ENCODE measurements at places on chromosomes 6 and 20.

DNA sequence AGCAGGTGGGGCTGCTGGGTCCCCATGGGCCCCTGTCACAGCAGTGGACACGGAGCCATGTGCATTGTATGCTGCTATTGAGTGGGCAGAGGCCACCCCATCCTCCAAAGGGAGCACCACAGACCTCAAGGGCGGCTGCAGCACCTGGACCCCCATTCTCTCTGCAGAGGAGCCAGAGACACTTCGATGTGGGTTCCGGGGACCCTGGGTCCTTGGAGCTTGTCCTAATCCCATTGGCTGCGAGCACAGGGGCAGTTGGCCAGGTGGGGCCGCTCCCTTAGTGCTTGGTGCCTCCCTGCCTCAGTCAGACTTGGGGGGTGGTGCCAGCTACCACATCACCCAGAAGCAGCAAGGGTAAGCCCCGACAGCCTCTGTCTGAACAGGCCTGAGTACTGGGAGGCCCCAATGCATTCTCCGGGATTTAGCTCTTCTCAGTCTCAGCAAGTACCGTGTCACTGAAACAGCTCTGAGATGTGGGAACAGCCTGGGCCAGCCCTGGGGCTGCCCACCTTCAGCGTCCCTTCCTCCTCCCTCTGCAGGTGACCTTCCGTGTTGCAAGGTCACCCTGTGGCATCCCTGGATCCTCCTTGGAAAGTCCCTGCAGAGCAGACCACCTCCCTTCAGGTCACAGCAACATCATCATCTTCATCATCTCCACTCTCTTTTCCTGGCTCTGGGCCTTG lies 73.9 kb downstream of the GINS1 start:
- no peak for DNase-seq

DNA sequence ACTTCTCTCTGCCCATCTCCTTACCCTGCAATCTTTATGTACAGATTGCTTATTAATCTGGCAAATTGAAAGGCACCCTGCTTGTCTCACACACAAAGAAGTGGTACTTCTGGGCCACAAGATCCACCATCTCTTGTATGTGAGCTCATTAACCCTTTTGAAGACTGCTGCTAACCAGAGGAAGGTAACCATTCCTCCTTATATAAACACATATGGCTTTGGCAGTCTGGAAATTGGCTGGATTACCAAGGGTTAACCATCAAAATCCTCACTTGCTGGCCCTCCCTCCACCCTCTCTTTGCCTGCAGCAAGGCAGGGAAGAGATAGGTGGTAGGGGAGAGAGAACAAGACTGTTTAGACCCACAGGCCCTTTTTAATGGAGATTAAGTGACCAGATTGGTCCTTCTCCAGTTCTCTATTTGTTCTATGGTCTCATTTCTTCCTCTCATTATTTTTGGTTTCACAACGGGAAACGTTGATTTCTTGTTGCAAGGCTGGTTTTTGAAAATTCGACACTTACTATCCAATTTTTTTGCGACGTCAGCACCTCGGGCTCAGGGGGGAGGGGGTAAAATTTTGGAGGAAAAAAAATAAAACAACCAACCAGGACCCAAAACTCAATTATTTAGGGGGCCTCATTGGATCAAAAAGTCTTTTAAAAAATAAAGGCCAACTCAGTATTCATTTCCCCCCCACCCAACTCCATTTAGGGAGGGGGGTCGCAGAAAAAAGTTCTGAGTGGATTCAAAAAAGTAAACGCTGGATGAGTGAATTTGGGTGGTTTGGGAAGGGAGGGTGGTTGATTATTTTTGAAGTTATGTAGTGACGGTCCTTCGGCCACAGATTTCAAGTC lies 859 bp downstream of the PPP1R10 start:
- no peak for DNase-seq

DNA sequence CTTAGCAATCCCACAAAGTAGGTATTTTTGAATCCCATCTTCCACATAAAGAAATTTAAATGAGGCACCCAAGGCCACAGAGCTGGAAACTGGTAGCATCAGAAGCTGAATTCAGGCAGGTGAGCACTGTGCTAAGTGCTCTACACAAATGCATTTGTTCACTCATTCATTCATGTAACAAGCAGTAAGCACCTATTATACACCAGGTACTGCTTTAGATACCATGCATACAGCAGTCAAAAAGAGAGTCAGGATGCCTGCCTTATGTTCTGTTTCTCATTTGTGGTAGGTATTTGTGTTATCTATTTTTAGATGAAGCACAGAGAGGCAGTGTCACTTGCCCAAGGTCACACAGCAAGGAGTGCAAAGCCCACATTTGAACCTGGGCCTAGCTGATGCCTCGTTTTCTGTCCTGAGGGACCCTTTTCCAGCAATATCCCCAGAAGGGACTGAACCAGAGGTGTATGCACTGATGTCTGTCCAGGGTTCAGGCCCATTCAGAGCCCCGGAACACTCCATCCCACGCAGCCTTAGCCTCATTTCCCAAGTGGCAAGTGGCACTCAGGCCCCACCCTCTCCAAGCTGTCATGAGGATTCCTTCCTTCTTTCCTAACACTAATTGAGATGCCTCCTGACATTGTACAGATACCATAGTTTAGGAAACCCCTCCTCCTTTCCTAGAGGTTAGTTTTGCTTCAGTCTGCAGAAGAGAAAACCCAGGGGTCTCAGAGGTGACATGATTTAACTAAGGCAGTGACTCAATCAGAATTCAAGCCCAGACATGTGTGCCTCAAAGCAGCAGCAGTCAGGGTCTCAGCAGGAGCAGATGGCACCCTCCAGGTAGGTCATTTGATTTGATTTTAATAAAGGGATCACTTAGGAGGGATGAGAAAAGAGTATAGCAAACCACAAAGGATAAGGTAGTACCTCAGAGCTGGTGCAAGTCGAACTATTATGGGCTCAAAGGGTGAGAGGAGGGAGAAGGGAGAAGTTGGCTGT lies 61.2 kb upstream of the SIRPA start:
- DNase-seq, result no peak

DNA sequence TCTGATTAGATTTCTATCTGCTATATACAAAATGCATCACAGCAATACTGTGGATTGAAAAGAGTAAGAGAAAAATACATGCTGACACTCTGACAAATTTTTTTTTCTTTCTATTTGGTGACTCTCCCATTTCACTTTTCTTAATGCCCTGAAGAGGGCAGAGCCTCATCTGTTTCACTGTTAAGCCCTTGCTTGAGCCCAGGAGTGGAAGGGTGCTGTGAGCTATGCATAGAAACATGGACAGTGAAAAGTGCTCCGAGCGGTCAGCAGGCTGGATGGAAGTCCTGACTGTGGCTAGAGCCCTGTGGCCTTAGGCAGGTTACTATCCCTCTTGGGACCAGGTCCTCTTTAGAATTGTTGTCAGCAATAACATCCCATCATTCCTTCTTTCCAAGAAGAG lies 17.4 kb upstream of the CSE1L start:
- DNase-seq, result no peak

- DNase-seq, result no peak
Observed at GRCh38 chr6:32597024-32597423, 7.4 kb upstream of the HLA-DRB1 start.

DNA sequence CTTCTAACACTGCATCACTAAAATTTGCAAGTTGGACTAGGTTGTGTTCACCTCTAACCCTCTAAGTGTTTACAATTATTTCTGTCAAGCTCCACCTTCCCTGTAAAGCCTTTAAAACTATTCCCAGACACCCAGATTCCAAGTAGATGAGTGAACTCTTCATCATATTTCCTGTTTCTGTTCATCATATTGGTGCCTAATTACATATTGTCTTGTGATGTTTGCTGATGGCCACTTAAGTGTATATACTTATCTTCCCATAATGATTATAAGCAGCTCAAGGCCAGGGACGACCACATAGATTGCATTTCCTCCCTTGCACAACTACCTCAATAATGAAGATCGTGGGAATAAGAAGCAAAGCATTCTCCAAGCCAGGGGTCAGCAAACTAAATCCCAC lies 16.8 kb downstream of the TNFRSF21 start:
- no peak for DNase-seq

GRCh38 chr20:251354-251753 lies 6.2 kb upstream of the DEFB132 start:
- DNase-seq, result no peak

DNA sequence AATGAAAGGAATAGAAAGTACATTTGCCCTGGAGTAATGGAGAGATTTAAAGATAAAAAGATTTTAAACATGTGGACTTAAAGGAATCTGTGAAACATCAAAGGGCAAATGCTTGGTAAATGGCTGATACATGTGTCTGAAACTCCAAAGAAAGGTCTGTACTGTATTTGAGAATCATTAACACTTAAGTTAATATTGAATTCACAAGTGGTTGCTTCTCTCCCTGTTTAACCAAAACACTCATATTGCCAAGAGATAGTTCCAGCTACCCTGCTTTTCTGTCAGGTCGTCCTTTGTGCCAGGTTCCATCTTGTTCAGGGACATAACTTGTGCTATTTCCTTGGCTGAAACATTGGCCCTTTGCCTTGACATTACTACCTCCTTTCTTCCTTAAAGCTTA lies 171.3 kb upstream of the HS3ST5 start:
- no peak for DNase-seq

DNA sequence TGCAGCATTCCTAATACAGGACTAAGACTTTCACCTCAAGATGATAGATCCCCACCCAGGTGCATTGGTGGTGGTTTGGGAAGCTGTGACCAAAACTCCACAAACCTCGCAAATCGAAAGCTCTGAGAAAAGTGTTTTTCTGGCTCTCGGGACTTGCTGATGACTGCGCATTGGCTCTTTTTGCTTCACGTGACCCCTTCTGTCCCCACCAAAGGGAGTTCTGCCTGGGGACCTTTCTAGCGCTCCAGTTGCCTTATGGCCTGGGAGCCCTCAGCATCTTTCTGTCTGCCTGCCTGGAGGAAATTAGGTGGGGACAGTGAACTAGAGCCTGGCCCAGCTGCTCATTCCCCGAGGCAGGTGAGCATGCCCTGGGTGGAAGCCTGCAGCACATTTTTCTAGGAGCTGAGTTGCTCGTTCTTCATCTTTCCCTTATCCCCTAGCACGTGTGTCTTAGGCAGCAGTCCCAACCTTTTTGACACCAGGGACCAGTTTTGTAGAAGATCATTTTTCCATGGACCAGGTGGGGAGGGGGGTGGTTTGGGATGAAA lies 90.2 kb downstream of the TXNDC5 start:
- DNase-seq, result no peak

DNA sequence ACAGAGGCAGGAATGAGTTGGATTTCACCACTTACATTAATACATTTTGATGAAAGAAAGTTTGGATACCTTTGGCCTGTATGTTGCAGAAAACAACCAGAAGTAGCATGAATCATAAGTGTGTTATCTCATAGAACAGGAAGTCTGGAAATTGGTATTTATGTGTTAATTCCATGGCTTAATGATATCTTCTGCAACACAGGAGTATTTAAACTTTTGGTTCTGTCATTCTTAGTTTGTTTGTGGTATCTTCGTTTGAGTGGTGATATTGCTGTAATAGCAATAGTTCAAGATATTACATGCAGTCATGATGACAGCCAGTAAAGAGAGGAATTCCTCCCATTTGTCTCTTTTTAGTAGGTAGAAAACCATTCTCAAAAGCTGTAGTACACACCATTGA lies 177.3 kb downstream of the CDKAL1 start:
- DNase-seq, result no peak
